ENCODE measurements at places on chromosomes 7 and 10. TPM values are rescaled to one million over a fixed set of nuclear protein-coding genes. Genes with fewer than 3 reads are reported as not detected.

The NKX1-2 gene
- total RNA-seq: not detected

DNA sequence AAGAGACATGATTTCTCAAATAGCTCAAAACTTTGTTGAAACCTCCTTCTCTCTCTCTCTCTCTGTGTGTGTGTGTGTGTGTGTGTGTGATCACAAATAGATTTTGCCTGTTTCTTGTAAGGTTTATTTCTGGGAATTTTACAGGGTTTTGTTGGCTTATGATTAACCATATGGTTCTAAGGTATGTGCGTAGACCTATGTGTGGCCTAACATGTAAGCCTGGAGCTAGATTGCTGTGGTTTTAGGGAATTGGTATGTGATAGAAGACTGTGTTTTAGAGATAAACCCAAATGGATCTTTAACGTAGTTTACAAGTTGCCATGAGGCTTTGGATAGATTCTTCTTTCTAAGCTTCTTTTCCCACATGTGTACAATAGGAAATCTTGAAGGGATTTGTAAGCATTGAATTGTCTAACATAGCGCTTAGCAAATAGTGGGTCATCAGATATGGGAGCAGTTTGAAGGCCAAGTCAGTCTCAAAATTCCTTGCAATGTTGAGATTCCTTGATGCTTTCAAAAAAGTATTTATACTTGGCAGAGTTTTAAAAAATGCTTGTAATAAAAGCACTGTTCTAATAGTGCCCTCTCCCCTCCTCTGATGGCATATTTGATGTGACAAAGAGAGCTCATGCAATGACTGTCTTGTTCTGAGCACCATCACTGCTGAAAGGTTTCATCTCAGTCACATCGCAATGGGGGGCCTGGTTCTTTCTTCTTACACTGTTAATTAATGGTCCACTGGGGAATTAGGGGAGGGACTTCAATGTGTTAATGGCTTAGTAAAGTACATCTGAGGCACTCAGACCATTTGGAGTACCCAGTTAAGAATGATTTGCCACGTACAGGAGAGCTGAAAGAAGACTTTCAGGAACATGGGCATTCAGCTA, 118.2 kb downstream of the SNX10 start:
- no peak for DNase-seq

DNA sequence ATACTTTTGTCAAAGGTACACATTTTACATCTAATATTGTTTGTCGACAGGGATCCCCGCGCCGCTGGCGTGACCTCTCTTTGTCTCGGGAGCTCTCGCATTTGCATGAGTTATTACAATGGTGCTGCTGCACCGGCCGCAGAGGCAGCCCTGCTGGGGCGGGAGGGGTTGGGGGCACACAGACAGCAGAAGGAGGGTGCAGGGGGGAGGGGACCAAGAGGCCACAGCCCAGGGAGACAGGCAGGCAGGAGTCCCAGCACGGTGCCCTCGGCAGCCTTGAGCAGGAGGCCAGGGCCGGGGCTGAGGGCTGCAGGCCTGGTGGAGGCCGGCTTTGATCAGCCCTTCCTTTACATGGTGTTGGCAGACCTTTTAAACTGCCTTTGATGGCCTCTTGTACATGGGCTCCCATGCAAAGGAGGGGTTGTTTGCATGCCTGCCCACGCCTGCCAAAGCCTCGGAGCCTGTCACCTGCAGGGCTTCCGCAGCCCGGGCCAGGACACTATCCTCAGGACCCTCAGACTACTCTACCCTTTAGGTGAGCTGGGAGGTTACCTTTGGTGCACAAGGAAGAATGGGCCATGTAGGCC, 95.5 kb downstream of the EBF3 start:
- DNase-seq: no peak

DNA sequence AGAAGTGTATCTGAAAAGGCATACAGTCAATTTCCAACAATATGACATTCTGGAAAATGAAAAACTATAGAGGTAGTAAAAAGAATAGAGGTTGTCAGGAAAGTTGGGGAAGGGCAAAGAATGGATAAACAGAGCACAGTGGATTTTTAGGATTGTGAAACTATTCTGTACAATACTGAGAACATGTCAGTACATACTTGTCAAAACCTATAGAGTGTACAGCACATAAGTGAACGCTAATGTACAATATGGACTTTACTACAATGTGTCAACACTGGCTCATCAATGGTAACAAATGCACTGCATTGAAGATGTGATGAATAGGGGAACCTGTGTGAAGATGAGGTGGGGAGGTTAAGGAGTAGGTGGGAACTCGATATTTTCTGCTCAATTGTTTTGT, 483.0 kb upstream of the PFKP start:
- no peak for DNase-seq

DNA sequence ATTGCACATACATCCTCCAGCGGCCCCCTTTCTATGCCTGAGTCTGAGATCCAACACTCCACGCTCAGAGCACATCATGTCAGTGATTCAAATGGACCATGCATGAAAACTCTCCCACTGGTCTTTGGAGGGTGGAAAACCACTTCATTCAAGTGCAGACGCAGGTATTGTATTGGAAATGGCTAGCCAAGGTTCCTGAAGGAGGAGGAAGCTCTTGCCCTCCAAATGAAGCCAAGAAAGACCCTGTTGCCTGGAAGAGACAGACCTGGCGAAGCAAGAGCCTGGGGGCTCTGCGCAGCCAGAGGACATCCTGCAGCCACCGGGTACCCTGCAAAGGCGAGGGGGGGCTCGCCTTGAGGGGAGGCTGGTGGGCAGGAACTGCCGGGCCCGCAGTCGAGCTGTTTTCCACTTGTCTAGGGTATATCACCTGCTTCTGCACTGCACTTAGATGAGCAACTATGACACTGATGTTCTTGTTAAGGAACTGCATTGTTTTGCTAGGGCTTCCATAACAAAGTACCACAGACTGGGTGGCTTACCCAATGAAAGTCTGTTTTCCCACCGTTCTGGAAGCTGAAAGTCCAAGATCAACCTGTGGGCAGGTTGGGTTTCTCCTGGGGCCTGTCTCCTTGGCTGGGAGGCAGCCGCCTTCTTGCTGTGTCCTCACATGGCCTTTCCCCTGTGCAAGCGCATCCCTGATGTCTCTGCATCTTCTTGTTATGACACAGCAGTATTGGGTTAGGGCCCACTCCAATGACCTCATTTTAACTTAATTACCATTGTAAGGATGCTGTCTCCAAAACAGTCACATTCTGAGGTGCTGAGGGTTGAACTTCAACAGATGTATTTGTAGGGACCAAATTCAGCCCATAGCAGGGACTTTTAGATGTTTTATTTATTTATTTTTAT, 233.4 kb downstream of the ARHGAP12 start:
- DNase-seq: no peak

GRCh38 chr10:35043796-35044344, 46.3 kb downstream of the CUL2 start:
- no peak for DNase-seq
